ENCODE measurements at places on chromosomes 4 and X. TPM values are rescaled to one million over a fixed set of nuclear protein-coding genes. Genes with fewer than 3 reads are reported as not detected.

Gene DDX60
- 6.5 TPM for total RNA-seq

Gene F11
- not detected for total RNA-seq

Gene TCEAL6
- not detected for total RNA-seq

Gene ARHGAP24
- 1.3 TPM for total RNA-seq

Gene IBSP
- total RNA-seq: not detected

Gene ATP2B3
- total RNA-seq: not detected

Gene UGT2B7
- total RNA-seq: not detected

Gene XK
- total RNA-seq: 2.6 TPM

Gene CSAG3
- total RNA-seq: 44.1 TPM

Gene SRPX2
- 2.4 TPM for total RNA-seq

Gene ITIH6
- total RNA-seq: not detected

Gene FAT4
- total RNA-seq: 0.71 TPM

Gene LUZP4
- not detected for total RNA-seq

Gene ESX1
- not detected for total RNA-seq

Gene CXorf51B
- total RNA-seq: not detected

Gene DMP1
- total RNA-seq: not detected

Gene SHISA3
- not detected for total RNA-seq

Gene GPR143
- 1.8 TPM for total RNA-seq

Gene IL21
- total RNA-seq: 0.12 TPM

Gene C1QTNF7
- total RNA-seq: not detected

Gene MAGEA9B
- total RNA-seq: 0.47 TPM

Gene S100P
- 4.1 TPM for total RNA-seq

Gene GPRIN3
- total RNA-seq: 0.39 TPM

Gene ITGB1BP2
- total RNA-seq: 3.5 TPM

Gene NAA11
- total RNA-seq: not detected

Gene OTC
- not detected for total RNA-seq

Gene SULT1B1
- total RNA-seq: 0.10 TPM

Gene CLDN22
- not detected for total RNA-seq

Gene CXXC4
- 0.54 TPM for total RNA-seq

Gene ACE2
- total RNA-seq: not detected

Gene SSX3
- total RNA-seq: not detected

Gene CPLX1
- 14.5 TPM for total RNA-seq

Gene GPR82
- total RNA-seq: not detected

Gene SLITRK2
- not detected for total RNA-seq

Gene RPL10
- 3,069 TPM for total RNA-seq

Gene PHOX2B
- not detected for total RNA-seq

Gene PLXNA3
- total RNA-seq: 89.3 TPM

Gene MAGEA10
- total RNA-seq: not detected

Gene HS3ST1
- total RNA-seq: 134 TPM

Gene MSN
- total RNA-seq: 119 TPM

Gene AMOT
- total RNA-seq: 7.7 TPM

Gene CT45A1
- not detected for total RNA-seq

Gene HS6ST2
- total RNA-seq: 24.6 TPM

Gene DUSP9
- total RNA-seq: 14.2 TPM

Gene RPS6KA6
- total RNA-seq: not detected

Gene MAGEB2
- 138 TPM for total RNA-seq

Gene SSX2B
- 0.42 TPM for total RNA-seq

Gene FGFBP2
- not detected for total RNA-seq

Gene PDGFRA
- 0.25 TPM for total RNA-seq

Gene CXorf49
- not detected for total RNA-seq

Gene CXCL1
- 2.5 TPM for total RNA-seq

Gene IL15
- 1.2 TPM for total RNA-seq

Gene ATP7A
- 6.3 TPM for total RNA-seq
